ENCODE measurements at places on chromosomes 7 and 10. TPM values are rescaled to one million over a fixed set of nuclear protein-coding genes. Genes with fewer than 3 reads are reported as not detected.

- no peak for DNase-seq
Observed at GRCh38 chr10:98265403-98266378, 2.3 kb downstream of the LOXL4 start.

DNA sequence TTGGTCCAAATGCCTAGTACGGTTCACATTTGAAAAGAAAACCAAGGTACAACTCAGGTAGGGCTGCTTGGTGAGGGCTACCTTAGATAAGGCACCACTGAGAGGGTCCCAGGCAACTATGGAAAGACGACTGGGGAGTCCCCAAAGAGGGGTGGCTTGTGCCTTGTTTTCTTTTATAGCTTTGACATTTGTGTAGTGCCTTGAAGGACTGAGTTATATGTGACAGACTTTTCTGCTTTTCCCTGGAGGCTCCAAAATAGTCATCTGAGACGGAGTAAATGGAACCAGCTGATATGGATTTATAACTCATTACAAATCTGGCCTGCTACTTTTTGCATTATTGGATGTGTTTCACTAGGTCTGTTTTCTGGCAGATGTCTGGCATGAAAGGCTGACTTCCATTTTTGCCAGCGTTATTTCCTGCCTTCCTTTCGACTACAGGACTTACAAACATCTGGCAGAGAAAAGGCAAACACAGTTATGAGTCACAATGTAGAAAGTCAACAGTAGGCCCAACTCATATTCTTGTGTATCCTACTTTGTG, 88.2 kb upstream of the IMMP2L start:
- DNase-seq: no peak

- DNase-seq: no peak
Observed at GRCh38 chr10:111129363-111129762, 52.5 kb downstream of the ADRA2A start.

DNA sequence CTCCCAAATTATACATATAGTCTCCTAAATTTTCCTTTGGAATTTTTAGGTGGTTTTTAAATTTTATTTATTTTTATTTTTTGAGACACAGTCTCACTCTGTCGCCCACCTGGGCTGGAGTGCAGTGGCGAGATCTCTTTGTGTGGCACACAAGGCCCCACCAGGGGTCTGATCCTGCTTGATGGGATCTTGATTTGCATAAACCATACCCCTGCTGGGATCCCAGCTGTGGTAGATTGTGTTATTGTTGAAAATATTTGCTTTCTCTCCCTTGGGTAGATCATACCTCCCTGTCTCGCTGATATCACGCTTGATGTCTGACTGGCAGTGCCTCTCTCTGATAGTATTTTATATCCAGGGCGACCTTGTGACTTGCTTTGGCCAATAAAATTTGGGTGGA, 5.6 kb upstream of the MUC3A start:
- DNase-seq: no peak

CYP2W1 gene
- not detected for total RNA-seq

DNA sequence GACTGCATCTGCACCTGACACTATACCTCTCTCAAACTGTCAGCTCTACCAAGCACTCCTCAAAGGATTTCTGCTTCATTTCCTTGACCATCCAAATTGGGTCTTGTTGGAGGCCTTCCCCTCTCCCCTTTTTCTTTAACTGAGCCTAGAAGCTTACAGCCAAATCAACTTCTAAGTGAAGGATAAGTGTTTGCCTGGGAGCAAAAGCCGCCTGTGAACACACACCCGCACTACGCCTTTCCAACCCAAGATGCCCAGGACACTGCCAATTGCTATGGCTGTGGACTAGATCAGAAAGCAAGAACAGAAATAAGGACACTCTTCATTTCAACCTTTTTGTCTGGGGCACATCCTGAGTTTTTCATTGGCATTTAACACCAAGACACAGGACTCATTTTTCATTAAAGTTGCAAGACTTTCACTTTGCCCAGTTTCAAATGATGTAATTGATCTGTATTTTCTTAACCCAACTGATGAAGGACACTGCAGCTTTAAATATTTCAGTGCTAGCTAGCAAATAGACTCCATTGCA, 52.8 kb downstream of the CPEB3 start:
- DNase-seq: no peak

- no peak for DNase-seq
Observed at GRCh38 chr10:89556600-89556999, 21.2 kb upstream of the SLC16A12 start.

OR2A7 gene
- 0.40 TPM for total RNA-seq

DNA sequence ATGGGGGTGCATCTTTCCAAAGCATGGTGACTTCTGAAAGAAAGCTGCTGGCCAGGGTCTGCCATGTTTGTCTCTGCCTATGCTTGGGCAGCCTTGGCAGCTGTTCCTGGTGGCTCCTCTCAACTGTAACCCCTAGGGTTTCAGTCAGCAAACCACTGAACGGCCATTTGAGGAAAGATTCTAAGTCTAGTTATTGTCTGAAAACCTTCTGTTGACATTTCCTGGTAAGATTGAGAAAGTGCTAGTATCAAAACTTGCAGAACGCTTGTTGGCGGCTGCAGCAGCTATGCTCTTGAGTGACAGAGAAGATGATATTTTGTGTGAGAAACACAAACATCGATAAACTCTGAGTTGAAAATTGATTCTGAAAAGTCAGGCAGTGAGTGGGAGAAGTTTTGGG, 523.1 kb downstream of the LRMDA start:
- no peak for DNase-seq

PNLIPRP3 gene
- total RNA-seq: not detected

Measured in heart left ventricle (tissue), 16 donors.